Stimulated activated CD8-positive, alpha-beta memory T cell treated with anti-CD3 and anti-CD28 coated beads, Interleukin-4, amount 100 ng/mL, for 1 hour (primary cell): ENCODE measurements at places on chromosomes 4 and X.

DNA sequence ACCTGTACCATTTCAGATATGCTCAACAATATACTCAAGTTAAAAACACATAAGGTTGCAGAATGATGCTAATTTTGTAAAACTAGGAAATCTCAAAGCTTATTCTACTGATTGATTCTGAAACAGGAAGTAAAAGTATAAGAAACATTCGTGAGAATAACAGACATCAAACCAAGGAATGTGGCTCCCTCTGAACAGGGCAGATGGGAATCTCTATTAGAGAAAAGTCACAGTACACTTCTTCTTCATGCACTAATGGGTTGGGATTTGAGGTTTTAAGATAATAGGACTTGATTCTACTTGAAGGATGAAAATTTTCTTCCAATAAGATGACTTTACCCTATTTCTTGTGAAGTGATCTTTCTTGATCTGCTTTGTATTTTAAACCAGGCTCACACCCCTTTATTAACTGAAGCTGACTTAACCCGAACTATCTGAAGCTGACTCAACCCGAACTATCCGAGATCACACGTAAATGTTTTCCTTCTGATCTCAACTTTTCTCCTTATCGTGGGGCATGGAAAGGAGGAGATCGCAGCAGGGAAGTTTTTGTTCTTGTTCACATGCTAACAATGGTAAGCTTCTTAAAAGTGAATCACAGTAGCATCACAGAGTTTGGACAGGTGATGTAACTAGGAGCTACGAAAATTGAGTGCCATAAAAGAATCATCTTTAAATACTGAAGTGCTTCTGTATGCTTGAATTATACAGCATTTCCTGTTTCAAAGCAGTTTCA lies 363.1 kb upstream of the ZFP42 start:
- DNase-seq: no peak

DNA sequence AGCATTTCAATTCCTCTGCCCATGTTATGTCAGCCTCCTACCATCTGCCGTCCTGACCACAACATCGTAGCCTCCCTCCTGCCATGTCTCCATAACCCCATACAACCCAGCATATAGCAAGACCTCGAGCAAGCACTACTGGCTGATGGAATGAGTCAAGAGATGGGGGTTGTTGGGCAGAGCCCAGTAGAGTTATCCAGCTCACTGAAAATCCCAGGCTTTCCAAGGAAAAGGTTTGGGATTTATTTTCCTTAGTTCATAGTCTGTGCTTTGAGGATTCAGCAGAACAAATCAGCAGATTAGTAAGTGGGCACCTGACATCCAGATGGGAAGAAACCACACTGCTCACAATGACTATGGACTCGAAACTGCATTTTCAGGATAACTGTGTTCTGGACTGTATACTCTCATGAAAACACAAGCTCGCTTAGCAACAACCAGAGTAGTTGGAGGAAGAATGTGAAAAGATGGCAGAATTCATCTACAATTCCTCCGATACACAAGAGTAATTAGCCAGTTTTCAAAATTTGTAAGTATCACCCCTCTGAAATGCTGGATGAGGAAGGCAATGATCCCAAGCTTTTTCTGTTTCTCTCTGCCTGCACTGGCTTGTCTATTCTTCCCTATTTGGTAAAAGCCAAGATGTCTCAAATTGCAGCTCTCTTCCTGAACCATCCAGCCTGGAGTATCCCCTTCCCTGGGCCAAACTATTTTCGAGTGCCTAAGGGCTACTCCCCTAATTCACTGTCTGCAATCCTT lies 186.2 kb upstream of the TBL1X start:
- no peak for DNase-seq

- no peak for DNase-seq
These were observed 52.8 kb downstream of the PRDM5 start for GRCh38 chr4:120869613-120870278.

GRCh38 chrX:69074726-69075125 lies 90.5 kb downstream of the PJA1 start:
- no peak for DNase-seq

DNA sequence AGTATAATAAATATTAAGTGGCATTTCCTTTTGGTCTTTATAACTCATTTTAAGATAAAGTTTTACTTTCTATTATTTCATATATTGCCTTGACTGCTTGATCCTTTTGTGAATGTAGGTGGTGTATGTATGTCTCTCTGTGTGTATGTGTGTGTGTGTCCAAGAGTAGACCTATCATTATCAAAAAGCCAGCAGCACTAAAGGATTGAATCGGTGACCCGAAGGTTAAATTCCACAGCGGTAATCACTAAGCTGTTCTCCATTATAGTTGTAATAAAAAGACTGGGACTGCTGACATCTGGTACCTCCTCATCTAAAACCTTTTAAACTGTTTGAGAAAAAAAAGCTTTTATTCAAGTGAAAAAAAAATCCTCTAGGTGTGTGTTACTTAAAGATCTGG lies 1014.8 kb downstream of the PCDH7 start:
- no peak for DNase-seq

DNA sequence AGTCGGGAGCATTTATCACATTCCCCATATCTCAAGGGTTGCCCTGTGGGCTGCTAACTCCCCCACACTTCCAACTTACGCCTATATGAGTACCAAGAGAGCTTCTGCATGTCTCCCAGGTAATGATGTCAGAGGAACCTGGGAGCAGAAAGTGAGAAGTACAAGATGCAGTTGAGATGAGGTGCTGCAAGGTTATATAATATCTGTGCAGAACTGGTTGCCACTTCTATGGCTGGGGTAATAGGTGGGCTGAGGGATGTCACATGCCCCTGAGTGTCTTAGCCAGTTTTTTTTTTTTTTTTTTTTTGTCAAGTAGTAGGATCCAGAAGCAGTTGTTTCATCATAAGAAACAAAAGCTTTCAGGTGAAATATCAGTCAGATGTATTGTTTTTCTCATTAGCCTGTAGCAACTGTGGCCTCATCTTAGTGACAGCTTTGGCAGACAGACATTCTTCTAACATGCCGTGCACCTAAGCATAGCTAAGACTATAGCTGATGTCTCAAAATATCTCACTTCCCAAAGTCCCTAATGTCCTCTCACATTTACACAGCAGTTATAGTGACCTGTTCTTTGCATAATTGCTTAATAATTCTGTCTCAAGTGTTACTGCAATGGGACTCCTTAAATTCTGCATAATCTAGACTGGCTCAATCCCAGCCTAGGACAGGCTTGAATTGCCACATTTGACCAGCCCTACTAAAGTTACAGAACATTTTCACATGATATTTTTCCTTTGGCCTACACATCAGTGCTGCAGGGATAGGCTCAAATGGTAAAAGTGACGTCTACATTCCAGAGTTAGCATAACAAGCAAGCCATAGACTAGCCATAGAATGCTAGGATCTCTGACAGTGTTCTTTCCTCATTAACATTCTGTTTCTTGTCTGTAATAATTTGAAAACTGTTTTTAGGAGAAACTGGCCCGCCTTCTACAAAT lies 17.9 kb upstream of the MAOB start:
- DNase-seq: no peak

- DNase-seq: no peak
These were observed 13.5 kb downstream of the EMCN start for GRCh38 chr4:100504086-100504874.

DNA sequence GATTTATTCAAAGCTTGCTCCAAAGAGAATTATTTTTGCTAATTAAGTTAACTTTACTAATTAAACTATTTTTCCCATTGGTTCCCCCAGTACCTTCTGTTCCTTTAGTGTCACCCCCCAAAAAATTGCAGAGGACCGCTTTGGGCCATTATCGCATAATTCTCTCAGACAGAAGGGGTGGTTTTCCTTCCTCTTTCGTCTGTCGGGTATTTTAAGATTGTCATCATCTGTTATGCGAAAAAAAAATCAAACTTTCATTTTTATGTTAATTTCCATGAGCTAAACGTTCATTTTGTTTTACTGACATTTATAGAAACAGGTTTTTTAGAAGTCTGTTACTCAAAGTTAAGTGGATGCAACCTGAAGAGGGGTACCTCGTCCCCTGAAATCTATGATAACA lies 76.2 kb upstream of the DDX3X start:
- DNase-seq: no peak

- DNase-seq: no peak
These were observed 1178.4 kb upstream of the PCDH7 start for GRCh38 chr4:29541757-29542156.

DNA sequence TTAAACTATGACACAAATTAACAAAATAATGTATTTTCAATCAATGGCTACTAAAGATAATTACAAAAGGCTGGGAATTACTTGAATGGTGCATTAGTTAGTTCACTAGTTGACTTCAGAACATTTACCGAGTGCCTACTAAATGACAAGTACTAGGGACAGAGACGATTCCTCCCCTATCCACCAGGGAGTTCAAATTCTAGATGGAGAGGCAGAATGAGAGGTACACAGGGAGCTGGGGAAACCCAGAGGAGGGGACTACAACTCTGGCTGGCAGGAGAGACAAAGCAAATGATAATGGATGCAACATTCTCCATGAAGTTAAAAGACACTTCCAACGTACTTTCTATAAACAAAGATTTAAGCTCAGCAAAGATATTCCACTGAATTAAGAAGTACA lies 43.1 kb upstream of the MCF2 start:
- DNase-seq: no peak

GRCh38 chr4:152810715-152811287 lies 31.0 kb downstream of the ARFIP1 start:
- DNase-seq: no peak
